ENCODE measurements at places on chromosomes 4 and X.

GRCh38 chr4:128373628-128374027 lies 86.0 kb upstream of the PGRMC2 start:
- DNase-seq, result no peak

DNA sequence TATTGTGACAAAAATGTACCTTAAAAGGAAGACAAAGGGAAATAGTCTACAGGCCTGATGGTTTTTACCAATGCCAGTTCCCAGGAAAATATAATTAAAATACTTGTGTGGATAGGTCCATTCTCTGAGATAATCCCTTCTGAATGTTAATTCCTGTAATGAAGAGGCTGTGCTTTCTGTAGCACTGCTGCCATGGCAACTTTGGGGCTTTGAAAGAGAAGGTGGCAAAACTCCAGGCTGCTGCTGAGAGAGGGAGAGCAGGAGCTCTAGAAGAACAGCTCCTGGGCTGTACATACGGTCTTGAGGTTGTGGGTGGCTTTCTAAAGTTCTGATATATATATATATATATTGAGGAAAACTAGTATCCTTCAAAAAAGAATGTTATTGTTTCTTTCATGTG lies 125.4 kb downstream of the PDLIM5 start:
- DNase-seq, result no peak

DNA sequence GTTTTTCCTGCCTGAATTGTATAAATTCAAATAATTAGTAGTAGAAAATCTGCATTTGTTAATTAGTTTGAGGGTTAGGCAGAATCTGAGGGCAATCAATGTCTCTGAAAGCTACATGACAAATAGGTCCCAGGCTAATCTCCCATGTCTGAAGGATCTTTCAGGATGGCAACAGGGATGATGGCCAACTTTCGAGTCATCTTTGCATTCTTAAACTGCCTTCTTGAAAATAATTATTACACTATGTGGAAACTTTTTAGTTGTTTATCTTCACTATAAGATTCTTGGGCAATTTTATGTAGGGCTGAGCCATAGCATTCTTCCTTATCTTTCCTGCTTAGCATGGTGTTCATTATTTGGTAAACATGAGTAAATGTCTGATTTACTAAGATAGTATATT lies 490.3 kb upstream of the EPHA5 start:
- no peak for DNase-seq

- DNase-seq, result no peak
Measured at GRCh38 chr4:22634541-22635181, 58.1 kb upstream of the GBA3 start.

GRCh38 chr4:73985528-73985852 lies 2.5 kb downstream of the PPBP start:
- no peak for DNase-seq

- DNase-seq, result no peak
Measured at GRCh38 chr4:1727117-1728031, 6.1 kb downstream of the TACC3 start.

DNA sequence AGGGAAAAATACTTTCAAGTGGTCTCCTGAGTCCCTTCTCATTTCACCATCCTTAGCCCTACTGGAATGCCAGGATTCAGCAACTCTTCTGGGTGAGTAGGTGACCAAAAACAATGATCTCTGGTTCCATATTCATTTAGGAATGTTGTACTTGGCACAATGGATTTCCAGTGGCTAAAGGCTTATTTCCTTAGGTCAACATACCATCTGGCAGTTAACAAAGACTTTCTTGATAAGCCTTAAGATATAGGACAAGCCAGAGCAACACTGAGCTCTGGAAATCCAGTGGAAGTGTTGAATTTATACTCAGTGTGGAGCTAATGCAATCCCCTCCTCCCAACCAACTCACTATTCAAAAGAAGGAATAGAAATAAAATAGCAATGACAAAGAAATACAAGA lies 139.4 kb upstream of the EMCN start:
- DNase-seq, result no peak

GRCh38 chrX:112819008-112819640 lies 21.5 kb downstream of the AMOT start:
- DNase-seq, result no peak

DNA sequence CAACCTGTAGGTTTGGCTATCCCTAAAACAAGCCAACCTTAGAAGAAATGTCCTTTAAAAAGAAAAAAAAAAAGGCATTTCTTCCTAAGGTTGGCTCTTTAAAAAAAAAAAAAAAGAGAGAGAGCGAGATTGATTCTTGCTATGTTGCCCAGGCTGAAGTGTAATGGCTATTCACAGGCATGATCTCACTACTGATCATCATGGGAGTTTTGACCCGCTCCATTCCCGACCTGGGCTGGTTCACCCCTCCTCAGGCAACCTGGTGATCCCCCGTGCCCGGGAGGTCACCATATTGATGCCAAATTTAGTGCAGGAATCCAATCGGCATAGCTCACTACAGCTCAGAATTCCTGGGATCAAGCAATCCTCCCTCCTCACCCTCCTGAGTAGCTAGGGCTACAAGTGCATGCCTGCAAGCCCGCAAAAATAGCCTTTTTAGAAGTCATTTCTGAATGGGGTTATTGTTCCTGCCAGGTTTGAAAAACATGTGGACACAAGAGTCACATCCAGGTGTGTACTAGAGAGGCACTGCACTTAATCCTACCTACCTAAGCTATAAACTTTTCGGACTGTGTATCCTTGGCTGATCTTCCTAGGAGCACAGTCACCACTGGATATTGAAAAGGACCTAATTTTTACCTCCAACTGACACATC lies 61.4 kb upstream of the ZCCHC13 start:
- DNase-seq, result no peak

DNA sequence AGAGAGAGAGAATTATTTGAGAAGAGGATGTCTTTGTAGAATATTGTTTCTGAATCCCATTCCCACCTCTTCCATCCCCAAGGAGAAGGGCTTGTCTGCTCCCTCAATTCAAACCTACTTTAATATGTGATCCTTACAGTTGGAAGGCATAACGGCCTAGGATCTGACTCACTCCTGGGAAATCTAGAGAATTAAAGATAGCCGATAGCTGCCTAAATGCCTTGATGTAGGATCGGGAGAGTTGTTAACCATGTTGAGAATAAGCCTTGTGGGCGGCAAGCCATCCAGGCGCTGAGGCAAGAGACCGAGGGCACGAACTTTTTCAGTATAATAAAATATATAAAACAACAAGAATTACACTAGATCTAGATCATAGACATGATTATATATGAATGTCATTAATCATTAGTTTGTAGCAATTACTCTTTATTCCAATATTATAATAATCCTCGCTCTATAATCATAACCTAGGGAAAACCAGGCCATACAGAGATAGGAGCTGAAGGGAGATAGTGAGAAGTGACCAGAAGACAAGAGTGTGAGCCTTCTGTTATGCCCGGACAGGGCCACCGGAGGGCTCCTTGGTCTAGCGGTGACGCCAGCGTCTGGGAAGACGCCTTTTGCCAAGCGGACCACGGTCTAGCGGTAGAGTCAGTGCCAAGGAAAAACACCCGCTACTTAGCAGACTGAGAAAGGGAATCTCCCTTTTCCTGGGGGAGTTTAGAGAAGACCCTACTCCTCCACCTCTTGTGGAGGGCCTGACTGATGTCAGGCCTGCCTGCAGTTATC lies 13.5 kb downstream of the EMCN start:
- no peak for DNase-seq

GRCh38 chr4:86359944-86360478 lies at the start of gene MAPK10:
Gene MAPK10 (minus strand): TSS chr4:86360053.
- DNase-seq, result peak; percentile 79

GRCh38 chr4:27594922-27595321 lies 734.3 kb downstream of the STIM2 start:
- DNase-seq, result no peak

- DNase-seq, result no peak
Measured at GRCh38 chr4:6626066-6626465, 14.4 kb upstream of the MRFAP1 start.

DNA sequence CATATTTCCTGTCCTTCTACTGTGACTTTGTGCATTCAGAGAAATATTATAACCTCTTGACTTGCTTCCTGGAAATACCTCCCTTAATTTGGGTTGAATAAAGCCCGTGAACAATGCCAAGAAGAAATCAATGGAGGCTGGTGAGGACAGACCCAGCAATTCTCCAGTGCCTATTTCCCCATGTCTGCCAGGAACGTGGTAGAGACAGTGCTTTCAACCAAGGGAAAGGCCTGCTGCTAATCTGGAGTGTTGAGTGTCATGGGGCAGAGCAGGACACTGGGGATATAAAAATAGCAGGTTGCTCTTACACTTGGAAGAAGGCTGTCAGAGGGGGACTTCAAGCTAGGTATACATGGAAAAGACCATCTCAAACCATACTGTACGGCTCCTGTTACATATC lies 19.9 kb downstream of the TSC22D3 start:
- no peak for DNase-seq

GRCh38 chr4:113901994-113902787 lies 77.3 kb downstream of the ARSJ start:
- no peak for DNase-seq

DNA sequence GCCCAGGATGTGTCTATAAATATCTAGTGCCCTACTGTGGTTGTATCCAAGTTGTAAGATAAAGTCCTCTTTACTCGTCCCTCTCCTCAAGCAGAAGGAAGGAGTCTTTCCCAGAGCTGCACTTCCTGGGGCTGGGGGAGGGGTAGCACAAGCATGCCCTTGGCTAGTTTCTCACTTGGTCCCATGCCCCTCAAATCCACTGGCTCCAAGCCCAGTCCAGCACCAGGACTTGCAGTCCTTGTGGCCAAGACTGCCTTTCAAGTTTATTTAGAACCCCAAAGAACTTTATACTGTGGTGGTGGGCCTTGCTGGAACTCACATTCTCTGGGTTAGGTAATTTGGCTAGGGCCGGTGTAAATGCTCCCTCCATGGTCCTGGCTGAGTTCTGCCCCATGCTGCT lies 43.2 kb upstream of the SLC10A4 start:
- no peak for DNase-seq

GRCh38 chr4:173367285-173367684 lies 3.5 kb upstream of the SAP30 start:
- DNase-seq, result peak; percentile 13

DNA sequence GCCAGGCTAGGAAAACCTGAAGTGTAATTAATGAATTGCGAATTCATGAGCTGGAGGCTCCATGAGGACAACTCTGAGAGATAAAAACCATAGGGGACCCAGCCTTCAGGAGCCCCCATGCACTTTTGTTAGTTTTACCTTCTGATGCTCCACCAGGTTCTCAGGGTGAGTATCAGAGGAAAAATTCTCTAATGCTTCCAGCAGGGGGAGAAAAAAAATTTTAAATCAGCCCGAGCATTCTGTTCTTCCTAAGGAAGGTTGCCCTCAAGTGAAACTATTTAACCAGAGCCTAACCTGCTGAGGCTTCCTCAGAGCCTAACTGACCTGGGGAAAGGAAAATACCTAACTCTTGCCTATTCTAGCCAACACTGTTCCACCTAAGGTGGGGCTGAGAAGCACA lies 552.6 kb downstream of the PPARGC1A start:
- DNase-seq, result no peak

GRCh38 chr4:109177096-109177810 lies 125.2 kb downstream of the COL25A1 start:
- no peak for DNase-seq

DNA sequence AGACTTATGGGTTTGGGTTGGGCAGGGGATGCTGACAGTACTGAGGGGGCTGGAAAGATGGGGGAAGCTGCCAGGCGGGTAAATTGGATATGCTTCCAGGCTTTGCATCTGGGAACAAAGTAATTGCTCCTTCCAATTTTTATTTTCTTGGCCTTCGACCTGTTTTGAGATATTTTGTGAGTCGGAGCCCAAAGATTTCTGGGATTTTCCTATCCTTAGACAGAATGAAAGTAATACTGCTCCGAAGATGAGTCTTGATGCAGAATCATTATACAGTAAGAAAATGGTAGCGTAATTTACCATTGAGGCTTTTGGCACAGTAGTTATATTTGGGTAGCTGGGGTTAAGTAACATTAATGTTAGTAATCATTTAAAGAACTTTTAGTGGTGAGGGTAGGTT lies 1.4 kb downstream of the SMARCA5 start:
- no peak for DNase-seq

GRCh38 chr4:84254537-84254936 lies 244.6 kb downstream of the NKX6-1 start:
- no peak for DNase-seq

GRCh38 chr4:150262611-150263010 lies 184.4 kb downstream of the DCLK2 start:
- no peak for DNase-seq

DNA sequence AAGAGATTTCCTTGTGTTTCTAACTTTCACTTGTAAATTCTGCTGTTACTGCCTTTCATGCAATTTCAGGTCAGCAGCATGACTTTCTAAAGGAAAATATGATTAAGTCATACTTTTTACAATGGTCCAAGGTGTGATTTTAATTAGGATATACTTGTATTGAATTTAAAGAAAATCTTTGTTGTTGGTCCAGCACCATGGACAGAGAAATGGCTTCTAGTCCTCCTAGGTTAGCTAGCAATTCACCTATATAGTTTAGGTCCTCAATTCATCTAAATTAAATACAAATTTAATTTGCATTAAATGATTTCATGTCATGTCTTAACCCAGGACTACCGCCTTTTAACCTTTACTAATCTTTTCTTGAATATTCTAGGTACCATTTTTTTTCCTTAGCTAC lies 304.9 kb upstream of the RPS6KA3 start:
- DNase-seq, result no peak

- DNase-seq, result no peak
Measured at GRCh38 chr4:167185465-167185864, 48.8 kb downstream of the SPOCK3 start.

DNA sequence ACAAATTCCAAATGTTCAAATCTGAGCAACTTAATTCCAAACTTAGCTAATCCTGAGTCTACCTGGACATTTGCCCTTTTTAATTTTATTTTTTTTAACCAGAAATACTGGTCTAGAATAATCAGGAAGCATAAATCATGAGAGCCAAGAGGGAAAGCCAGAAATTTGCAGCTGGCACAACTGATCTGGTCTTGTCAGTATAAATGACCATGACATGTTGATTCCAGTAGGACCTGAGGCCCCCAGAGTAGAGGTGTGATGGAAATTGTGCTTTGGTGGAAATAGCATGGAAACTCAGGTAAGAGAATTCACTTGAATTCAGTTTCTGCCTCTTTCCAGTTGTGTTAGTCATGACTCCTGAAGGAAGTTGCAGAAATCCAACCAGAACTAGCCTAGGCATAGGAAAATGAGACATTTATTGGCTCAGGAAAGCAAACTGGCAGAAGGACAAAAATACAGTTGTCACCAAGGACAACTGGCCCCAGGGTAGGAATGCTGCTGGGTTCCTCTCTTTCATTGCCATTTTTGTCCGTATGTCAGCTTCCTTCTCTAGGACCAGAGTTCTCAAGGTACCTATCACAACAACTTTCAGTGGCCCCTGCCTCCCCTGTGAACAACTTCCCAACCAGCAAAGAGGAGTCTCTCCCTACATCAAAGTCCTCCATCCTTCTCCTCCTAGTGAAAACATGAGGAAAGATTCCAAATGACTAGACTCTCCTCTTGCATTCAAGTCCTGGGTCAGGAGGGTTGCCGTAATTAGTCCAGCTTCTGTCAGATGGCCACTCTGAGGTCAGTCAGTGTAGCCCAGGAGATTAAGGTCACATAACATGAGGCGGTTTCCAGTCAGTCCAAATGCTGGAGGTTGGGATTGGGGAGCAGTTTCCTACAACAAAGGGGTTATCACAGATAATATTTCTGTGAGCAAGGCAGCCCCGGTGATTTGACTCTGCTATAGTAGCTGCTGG lies 29.3 kb upstream of the MYOZ2 start:
- no peak for DNase-seq

Measured in GM06990 (cell line).